Smooth muscle cell of the umbilical artery (primary cell): ENCODE measurements at places on chromosomes 12 and 14. TPM values are rescaled to one million over a fixed set of nuclear protein-coding genes. Genes with fewer than 3 reads are reported as not detected.

The OTUB2 gene
- total RNA-seq: 1.5 and 2.6 TPM in 2 replicates

The REP15 gene
- total RNA-seq: 2.1 and 5.0 TPM in 2 replicates

The ARHGEF40 gene
- total RNA-seq: 50.5 and 81.2 TPM in 2 replicates

The A2M gene
- under 0.01 TPM in 1 of 2 replicates, not detected in the other for total RNA-seq

The RPGRIP1 gene
- not detected in 2 replicates for total RNA-seq

The SPX gene
- 0.89 and 1.9 TPM in 2 replicates for total RNA-seq

The GPX2 gene
- total RNA-seq: not detected in 2 replicates
